SK-MEL-5 (cell line): ENCODE measurements at places on chromosomes 12 and 14. TPM values are rescaled to one million over a fixed set of nuclear protein-coding genes. Genes with fewer than 3 reads are reported as not detected.

Gene SLC7A8
- 27.8 and 30.8 TPM in 2 replicates for total RNA-seq

DNA sequence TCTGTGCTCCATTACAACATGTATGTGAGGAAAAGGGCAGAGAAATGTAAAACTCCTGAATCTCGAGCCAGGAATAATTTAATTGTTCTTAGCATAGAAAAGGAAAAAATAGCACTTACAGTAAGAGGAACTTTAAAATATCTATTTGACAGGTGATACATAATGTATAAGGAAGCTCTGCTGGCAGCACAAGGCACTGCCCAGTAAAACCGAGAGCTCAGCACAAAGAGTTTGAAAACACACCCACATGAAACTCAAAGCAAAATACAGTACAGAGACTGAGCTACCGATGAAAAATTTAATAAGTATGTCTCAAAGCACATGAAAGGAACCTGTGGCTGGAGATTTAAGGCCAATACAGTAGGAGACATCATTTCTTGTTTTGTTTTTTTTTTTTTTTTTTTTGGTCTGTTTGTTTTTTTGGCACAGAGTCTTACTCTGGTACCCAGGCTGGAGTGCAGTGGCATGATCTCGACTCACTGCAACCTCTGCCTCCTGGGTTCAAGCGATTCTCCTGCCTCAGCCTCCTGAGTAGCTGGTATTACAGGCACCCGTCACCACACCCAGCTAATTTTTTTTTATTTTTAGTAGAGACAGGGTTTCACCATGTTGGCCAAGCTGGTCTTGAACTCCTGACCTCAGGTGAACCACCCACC, 19.2 kb downstream of the CLIP1 start:
- DNase-seq = no peak

- DNase-seq = no peak
Observed at GRCh38 chr12:132675757-132676432, 11.2 kb downstream of the POLE start.

- peak; percentile 39 for DNase-seq
Observed at GRCh38 chr14:70096866-70097265, 91.9 kb downstream of the SLC8A3 start.

Gene POTEM
- 0.16 TPM in 1 of 2 replicates, not detected in the other for total RNA-seq

DNA sequence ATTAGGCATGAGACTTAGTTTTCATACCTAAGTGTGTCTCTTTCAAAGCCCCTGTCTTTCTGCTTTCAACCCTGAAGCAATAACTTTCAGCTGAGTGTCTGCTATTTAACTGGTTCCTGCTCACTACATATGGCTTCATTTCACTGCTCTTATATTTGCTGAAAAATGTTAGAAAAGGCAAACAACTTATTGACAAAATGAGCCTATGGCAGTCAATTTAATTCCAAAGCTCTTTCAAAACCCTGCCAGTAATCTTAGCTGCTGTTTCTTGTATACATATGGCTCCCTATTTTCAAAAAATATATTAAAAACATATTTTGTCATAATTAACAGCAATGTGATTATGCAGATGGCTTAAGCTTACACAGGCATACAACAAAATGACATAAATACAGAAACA, 334.1 kb upstream of the MGAT4C start:
- no peak for DNase-seq

DNA sequence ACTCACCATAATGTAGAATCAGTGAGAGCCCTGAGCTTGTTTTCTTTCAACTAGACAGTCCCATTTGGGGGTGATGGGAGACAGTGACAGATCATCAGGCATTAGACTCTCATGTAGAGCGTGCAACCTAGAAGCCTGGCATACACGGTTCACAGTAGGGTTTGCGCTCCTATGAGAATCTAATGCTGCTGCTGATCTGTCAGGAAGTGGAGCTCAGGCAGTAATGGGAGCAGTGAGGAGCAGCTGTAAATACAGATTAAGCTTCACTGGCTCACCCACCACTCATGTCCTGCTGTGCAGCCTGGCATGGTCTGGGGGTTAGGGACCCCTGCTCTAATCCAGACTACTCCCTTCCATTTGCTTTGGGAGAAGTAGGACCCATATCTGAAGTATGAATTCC, 55.6 kb downstream of the FNTB start:
- DNase-seq = no peak

Gene ZNF641
- 12.4 and 13.1 TPM in 2 replicates for total RNA-seq

- DNase-seq = no peak
Observed at GRCh38 chr12:76276499-76277151, 71.6 kb downstream of the BBS10 start.

Gene LRP1-AS
- total RNA-seq = not detected in 2 replicates

Gene E2F7
- total RNA-seq = 5.0 and 6.8 TPM in 2 replicates

Gene TAS2R42
- not detected in 2 replicates for total RNA-seq

Gene GXYLT1
- total RNA-seq = 11.2 and 12.6 TPM in 2 replicates

DNA sequence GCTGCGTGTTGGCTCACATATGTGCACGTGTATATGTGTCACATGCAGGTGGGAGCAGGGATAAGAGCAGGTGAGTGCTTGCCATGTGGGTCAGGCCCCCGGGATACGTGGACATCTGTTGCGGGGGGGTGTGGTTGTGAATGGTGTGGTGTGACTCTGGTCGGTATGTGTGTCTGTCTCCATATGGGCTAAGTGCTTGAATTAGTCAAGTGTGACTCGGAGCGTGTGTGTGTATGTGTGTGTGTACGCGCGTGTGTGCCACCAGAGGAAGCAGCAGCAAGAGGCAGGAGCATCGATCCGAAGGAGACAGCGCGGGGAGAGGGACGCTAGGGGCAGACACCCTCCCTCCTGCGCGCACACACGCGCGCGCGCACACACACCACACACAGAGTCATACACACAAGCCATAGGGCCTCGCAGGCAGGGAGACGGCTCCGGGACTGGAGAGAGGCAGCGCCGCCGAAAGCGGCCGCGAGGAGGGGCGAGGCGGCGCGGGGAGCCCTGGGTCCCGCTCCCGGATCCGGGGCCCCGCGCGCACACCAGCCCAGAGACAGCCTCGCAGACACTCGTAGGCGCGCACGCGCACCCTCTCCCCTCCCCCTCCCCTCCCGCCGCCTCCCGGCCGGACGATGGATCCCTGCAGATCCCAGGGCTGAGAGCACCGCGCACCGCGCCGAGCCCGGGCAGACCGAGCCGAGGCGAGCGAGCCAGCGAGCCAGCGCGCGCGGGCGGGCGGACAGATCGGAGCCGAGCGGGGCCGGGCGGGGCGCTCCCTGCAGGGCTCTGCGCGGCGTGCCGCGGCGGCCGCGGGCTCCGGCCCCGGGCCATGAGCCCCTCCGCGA, at the start of gene ASIC1:
TSS of gene ASIC1 (plus strand) at position 597 of the 842 bp plus-strand sequence. CDS start 1,171 bp downstream, outside the sequence.
- DNase-seq = peak; percentile 65

Gene FERMT2
- total RNA-seq = 38.0 and 40.8 TPM in 2 replicates

GRCh38 chr14:58280954-58281787, 17.2 kb upstream of the ARID4A start:
- DNase-seq = peak; percentile 99

GRCh38 chr14:65482757-65483438, 70.4 kb downstream of the FUT8 start:
- DNase-seq = no peak

DNA sequence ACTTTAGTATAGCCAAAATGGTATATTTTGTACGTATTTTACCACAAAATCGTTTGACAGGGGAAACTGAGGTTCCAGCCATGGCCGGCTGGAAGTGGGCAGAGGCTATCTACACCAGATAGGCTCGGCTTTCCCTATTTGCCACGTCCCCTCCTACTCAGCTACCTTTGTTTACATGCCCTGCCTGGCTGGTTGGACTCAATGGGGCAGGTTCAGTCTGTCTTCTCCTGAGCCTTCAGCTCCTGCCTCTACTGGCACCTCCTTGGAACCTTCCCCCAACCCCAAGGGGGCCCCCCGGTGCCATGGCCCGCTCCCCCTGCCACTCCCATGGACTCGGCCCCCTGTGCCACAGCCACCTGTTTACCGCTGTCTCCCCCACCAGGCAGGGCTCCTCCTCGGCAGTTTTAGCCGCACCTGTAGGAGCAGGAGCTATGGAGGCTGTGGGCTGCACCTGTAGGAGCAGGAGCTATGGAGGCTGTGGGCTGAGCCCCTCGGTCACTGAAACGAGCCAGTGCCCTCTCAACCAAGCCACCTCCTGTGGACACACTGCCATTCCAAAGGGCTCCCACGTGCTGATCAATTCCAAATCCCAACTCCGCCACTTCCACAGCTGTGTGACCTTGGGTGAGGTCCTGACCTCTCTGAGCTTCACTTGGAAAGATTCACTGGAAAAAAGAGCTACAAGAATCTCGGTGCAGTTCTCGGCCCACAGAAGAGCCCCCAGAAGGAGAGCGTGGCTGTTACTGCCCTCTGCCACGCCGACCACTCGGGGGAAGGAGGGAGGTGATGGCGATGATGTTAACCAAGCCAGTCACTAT, 62.2 kb downstream of the NCOR2 start:
- no peak for DNase-seq
